ENCODE measurements at places on chromosomes 16 and 17.

GRCh38 chr16:16137110-16137509 is 86.2 kb downstream of the ABCC6 start:
- no peak for DNase-seq

DNA sequence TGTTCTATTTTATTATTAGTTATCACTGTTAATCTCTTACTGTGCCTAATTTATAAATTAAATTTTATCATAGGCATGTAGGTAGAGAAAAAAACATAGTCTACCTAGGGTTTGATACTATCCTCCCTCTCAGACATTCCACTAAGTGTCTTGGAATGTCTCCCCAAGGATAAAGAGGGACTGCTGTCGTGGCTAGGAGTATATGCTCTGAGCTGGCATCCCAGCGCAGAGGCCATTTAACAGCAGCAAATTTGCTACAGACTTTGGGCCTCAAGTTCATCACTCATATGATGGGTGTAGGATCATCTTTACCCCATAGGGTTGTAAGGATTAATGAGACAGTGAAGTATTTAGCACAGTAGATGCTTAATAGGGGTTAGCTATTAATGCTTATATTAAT is 56.7 kb downstream of the ZFHX3 start:
- DNase-seq, result no peak

GRCh38 chr16:55048745-55049144 is 118.1 kb downstream of the IRX5 start:
- no peak for DNase-seq

GRCh38 chr16:70746708-70747424 is 54.1 kb downstream of the VAC14 start:
- no peak for DNase-seq

DNA sequence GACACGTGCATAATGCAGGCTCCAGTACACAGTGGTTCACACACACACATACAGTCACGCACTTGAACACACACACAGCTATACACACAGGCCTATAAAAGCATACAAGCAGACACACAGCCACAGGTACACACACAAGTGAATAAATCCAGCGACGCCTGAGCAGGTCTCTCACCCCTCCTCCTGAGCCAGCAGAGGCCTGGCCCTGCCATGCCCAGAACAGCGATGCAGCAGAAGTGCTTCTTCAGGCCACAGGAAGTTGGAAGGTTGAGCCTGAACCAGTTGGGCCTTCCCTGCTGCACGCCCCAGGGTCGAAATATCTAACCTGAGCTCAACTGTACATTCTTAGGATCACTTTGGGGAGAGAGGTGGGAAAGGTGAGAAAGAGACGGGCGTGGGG is 7.3 kb upstream of the CD79B start:
- no peak for DNase-seq

GRCh38 chr16:58020628-58021521 is 4.7 kb upstream of the MMP15 start:
- peak; percentile 61 for DNase-seq

- no peak for DNase-seq
Observed at GRCh38 chr16:59605706-59606105, 871.6 kb upstream of the GOT2 start.

DNA sequence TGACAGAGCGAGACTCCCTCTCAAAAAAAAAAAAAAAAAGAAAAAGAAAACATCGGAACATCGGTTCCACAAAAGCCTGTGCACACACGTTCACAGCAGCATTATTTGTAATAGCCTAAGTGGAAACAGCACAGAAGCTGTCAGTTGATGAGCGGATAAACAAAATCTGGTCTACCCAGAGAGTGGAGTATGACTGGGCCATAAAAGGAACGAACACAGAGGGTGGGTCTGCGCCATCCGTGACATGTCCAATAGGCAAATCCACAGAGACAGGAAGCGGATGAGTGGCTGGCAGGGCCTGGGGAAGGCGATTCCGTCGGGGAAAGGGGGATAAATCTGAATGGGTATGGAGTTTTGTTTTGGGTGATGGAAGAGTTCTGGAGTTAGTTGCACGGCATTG is 212.2 kb upstream of the CIBAR2 start:
- no peak for DNase-seq

DNA sequence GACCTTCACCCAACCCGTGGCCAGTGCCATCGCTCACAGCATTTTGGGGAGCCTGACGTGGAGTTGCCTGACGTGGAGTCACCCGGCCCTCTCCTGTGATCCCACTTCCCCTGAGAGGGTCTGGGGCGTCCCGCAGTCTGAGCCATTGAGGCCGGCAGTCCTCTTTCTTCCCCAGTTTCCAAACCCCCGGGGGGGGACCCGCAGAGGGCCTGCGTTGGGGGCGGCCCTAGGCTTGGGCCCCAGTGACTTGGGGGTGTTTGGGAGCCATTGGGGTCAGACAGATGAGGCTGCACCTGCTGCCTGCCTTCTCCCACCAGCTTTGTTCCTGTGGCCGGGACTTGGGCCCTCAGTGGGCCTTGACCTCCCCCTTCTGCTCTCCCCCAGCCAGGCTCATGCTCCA is 1.7 kb downstream of the RHOT2 start:
- DNase-seq, result no peak

DNA sequence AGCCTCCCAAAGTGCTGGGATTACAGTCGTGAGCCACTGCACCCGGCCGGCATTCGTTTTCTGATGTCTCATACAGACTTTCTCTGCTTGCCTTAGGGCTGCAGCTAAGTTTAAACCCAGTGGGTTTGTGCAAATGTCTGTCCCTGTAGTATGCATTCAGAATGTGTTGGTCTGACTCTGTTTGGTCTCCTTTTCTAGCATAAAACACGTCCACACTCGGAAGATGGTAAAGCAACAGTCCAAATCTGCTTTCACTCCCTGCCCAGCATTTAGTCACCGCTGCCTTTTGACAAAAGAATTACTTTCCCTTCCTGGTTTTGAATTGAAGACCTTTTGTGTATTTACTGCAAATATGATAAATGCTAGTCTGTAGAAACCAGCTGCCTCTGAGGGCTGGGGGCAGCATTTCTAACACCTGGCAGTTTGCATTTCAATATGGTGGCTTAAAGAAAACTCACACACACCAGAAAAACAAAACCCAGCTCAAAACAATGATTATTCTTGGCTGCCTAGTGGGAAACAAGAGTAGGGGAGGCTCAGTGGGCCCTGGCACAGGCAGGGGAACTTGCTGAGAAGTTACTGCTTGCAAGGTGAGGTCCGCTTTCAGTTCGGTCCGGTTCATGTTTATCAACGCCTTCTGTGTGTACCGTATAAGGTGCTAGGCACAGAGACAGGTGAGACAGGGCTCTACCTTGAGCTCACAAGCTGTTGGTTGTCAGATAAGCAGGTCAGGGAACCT is 56.9 kb downstream of the MSI2 start:
- DNase-seq, result no peak

DNA sequence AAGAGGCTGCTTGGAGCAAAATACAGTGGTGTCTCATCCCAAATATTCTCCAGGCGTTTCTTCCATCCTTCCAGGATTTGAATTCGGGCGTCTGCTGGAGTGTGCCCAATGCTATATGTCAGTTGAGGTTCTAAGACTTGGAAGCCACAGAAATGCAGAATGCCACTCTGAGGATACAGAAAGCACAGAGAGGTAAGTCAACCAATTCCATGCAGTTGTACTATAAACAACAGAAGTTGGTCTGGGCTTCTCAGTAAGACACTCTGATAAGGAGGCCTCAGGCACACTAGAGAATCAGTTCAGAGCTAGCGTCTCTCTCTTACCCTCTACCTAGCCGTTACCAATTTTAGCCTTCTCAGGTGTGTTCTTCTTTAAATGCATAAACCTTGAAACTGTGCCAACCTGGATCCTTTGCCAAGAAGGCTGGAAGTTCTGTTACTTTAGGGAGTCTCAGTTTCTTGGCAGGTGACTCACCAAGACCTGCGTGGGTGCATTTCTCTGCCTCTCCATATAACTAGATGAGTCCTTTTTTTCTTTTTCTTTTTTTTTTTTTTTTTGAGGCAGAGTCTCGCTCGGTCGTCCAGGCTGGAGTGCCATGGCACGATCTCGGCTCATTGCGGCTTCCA is 15.1 kb downstream of the NQO1 start:
- DNase-seq, result no peak

GRCh38 chr17:63993368-63993985 is 4.7 kb upstream of the PRR29 start:
- DNase-seq, result peak; percentile 65

DNA sequence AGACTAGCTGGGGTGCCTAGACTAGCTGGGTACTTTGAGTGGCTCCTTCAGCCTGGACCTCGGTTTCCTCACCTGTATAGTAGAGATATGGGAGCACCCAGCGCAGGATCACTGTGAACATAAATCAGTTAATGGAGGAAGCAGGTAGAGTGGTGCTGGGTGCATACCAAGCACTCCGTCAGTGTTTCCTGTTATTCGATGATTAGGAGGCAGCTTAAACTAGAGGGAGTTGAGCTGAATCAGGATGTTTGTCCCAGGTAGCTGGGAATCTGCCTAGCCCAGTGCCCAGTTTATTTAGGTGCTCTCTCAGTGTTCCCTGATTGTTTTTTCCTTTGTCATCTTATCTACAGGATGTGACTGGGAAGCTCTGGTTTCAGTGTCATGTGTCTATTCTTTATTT is 8.4 kb upstream of the TMEM235 start:
- DNase-seq, result no peak

DNA sequence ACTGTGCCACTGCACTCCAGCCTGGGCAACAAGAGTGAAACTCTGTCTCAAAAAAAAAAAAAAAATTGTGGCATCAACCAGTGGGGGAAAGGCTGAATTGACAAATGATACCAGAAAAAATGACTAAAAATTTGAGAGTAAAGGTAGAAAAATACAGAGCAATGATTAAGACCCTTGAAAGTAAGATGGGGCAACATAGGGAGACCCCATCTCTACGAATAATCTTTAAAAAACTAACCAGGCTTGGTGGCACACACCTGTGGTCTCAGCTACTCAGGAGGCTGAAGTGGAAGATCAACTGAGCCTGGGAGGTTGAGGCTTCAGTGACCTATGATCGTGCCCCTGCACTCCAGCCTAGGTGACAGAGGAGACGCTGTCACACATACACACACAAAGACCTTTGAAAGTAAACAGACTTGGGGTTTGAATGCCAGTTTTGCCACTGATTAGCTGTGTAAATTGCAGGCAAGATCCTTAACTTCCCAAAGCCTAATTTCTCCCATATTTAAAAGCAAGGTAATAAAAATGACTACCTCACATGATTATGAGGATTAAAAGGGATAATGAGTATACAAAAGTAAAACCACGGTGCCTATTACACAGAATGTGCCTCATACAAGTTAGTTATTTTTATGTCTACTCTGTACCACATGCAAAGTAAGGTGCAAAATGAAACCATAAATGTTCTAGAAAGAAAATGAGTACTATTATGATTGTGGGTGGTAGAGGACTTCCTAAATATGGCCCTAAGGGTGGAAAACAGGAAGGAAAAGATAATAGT is 21.7 kb upstream of the PAFAH1B1 start:
- no peak for DNase-seq

DNA sequence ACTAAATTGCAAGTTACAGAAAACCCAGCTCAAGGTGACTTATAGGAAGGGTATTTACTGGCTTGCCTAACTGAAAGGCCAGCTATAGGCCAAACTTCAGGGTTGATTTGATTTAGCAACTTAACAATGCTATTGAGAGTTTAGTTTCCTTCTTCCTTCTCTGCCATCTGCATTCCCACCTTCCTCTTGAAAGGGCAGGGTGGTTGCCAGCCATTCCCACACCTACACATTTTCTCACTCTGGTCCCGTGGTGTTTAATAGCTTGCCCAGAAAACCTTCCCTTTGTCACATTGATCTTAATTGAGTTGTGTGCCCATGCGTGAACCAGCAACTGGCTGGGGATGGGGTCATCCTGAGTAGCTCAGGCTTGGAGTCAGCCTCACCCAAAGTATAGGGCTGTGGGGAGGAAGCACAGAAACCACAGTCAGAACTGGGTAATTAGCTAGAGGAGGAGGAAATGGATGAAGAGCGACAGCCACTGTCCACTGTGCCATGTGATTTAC is 194.7 kb downstream of the SPECC1 start:
- no peak for DNase-seq

DNA sequence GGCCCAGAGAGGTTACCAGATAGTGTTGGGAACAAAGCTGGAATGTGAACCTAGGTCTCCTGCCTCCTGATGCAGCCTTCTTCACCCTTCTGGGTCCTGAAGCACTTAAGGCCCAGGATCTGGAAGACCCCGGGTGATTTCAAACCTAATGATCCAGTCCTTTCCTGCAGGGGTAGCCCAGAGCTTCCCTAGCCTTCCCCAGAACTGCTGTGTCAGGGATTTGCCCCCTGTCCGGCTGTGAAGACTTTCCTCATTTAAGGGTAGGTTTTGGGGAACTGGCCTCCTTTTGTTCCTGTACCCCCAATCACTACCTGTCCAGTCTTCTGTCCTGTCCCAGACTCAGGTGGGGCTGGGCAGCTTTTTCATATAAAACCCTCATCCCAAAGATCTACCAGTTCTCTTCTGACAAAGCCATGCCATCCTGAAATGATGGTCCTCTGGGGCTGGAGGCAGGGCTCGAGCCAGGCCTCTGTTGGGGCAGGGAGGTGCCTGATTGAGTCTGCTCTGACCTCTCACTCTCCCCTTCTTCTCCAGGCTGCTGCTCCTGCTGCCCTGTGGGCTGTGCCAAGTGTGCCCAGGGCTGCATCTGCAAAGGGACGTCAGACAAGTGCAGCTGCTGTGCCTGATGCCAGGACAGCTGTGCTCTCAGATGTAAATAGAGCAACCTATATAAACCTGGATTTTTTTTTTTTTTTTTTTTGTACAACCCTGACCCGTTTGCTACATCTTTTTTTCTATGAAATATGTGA is 1.3 kb downstream of the MT1X start:
- DNase-seq, result no peak

DNA sequence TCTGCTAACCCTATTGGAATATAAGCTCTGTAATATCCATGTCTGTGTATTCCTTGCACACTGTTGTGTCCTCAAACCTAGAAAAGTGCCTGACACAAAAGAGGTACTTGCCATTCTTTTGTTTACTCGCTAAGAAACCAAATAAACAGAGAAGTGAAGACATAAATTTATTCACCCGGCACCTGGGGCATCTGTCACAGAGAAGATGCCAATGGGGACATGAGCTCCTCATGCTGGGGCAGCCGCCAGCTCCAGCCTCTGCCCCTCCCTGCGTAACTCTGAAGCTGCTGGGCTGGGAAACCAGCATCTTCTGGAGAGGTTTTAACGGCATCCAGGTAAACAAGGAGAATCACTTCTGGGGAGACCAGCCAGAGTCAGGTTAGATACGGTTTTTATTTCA is 15.1 kb upstream of the CDRT4 start:
- DNase-seq, result no peak
